ENCODE measurements at places on chromosomes 16 and 17.

GRCh38 chr16:70553645-70554044 lies 30.0 kb downstream of the SF3B3 start:
- ATAC-seq = no peak

DNA sequence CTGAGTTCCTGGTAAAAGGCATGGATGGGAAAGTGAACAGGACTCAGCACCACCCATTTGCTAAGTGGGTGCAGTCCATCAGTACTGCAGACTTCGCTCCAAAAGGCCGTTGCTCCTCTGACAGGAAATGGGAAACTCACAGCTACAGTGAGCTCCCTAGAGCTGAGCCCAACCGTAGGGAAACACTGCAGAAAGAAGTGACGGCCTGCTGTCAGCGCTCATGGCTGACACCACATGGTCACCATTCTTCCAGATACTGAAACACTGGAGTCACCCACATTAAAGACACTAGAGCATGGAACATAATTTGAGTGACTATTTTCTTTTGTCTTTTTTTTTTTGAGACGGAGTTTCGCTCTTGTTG lies 31.9 kb downstream of the UBE2O start:
- ATAC-seq = no peak

DNA sequence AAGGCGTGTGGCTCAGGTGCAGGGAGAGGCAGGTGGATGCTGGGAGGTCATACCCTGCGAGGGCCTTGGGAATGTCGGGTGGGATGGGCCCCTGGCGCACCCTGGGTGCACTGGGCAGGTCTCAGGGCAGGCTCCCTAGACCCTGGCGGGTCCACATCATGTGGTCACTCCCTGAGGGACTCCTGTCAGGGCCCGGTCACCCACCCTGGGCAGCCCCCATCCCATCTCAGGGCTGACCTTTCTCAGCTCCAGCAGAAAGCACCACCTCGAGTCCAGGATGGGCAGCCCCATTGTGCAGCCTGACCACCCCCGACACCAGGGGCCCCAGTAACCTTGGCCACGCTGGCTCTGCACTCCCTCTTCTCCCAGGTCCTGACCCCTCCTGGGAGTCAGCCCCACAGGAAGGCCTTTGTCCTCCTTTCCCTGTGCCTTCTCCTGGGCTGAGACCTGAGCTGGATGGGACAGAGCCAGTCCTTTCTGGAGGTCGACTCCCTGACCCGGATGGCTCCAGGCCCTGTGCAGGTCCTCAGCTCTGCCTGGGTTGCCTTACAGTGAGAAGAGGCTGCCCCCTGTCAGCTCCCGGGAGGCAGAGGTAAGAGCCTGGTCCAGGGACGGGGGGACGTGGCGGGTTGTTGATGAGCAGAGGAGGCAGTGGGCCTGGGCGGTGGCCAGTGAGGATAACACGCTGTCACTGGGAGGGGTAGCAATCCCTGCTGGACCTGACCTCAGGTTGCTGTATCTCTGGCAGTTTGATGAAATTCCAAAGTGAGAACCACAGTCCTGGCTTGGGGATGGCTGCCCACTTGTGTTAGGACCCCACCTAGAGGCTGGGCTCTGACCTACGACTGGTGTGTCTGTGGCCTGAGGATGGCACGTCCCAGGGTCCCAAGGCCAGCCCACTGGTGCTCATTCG lies 77.9 kb downstream of the GOSR1 start:
- ATAC-seq = no peak

- ATAC-seq = no peak
Observed at GRCh38 chr16:49980166-49980565, 44.9 kb upstream of the CNEP1R1 start.

GRCh38 chr16:66908762-66909559 lies 9.7 kb downstream of the CDH16 start:
- ATAC-seq = no peak

GRCh38 chr17:36132421-36132831 lies 28.8 kb downstream of the CCL4 start:
- ATAC-seq = no peak

DNA sequence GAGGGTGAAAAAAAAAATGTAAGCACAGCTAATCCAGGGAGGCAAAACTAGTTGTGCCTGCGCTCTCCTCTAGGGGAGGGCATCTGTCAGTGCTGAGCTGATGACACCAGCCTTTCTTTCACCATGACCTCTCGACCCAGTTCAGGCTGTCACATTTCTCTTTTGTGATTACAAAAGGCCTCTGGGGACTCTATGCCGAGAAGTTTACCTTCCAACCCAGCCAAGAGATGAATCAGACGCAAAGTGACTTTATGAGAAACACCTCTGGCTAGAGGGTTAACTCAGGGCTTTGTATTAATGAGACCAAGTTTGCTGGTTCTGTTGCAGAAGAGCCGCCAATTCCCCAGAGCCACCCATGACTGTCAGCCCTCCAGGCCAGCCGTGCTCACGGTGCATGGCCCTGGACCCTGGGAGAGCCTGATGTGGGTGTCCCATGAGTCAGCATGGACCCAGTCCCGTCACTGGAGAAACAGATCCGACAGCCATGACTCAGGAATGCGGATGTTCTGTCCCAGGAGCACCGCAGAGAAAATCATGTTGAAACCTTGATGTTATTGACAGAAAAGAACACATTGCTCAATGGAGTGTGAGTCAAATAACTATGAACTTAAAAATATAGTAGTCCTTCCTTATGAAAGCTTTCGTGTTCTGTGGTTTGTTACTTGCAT lies 437.2 kb downstream of the HS3ST3B1 start:
- ATAC-seq = no peak

GRCh38 chr17:57750109-57750871 lies 5.2 kb upstream of the CCDC182 start:
- ATAC-seq = no peak

DNA sequence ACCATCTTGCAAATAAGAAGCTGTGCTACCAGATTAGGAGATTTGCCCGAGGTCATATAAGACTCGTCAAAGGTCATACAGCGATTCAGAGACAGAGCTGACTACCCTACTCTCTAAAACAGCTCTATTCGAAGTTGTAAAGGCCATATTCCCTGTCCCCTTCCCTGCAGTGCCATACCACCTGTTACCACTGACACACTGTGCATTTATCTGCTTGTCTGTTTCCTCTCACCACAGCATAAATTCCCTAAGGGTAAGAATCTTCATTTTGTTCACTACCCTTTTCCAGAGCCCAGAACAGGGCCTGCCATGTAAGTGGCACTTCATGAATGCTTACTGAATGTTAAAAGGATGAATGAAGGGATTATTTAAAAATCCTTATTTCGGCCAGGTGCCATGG lies 3.4 kb upstream of the KSR1 start:
- no peak for ATAC-seq

DNA sequence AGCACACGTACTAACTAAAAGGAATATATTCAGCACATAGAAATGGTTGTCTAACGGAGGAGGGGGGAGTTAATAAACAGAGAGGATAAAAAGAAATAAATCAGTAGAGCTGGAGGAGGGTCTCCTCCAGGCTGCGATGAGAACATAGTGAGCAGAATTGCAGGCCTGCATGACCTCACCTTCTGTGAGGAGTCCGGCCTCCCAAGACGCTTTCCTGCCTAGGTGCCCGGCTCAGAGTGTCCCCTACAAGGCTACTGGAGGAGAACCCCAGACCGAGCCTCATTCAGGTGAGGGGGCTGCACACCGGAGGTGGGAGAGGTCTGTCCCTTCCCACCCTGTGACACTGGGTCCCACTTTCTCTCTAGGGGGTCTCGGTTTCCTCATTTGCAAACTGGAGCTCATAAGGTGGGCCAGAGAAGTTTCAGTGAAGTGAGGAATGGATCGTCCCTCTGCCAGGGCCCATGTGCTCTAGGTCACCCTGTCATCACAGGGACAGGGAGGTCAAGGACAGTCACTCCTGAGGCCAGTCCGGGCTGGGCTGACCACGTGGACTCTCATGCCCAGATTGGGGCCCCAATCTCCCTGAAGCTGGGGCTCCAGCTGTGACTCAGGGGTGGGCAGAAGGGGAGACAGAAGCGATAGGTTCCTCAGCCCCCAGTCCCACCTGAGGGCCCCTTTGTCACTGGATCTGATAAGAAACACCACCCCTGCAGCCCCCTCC lies 3.3 kb upstream of the HBM start:
- ATAC-seq = no peak

DNA sequence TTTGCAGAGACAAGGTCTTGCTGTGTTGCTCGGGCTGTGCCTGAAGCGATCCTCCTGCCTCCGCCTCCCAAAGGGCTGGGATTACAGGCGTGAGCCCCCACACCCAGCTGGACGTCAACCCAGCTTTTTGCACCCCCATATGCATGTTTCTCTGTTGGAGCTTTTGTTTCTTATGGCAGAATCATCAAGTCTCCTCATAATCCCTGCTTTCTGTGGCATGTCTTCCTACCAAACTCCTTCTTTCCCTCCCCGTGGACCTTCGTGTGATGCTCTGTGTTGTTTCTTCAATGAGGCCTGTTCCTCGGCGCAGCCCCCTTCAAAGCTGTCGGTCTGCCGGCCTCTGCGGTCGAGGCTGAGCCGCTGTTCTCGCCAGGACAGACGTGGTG lies 71.6 kb downstream of the METRNL start:
- no peak for ATAC-seq

GRCh38 chr17:75457047-75457654 lies 716 bp downstream of the TMEM94 start:
- peak; percentile 12 for ATAC-seq

DNA sequence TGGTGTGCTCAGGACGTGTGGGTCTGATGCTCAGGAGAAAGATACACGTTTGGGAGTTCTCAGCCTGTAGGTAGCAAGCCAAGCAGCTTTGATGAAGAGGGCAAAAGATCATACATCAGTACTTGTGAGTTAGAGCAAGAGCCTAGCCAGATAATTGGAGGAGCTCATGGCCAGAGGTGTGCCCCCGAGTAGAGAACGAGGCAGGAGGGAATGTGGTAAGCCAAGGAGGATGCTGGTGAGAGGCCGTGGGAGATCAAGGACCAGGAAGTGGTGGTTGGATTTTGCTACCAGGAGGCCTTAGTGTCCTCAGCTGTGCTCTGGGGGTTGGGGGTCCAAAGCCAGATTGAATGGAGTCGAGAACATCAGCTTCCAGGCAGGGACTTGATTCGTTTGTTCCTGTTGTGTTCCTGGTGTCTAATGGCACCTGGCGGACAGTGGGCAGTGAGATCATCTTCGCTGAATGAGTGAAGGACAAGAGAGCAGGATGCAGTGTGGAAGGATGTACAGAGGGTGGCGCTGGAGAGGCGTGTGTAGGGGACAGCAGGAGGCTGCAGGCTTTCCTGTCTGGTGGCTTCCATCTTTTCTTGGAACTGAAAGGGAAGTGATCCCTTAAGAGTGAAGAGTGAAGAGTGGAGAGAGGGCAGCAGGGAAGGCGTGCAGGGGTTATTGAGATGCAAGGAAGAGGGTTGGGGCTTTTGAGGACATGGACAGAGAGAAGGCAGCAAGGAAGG lies 11.6 kb downstream of the FBXL19 start:
- peak; percentile 77 for ATAC-seq

- no peak for ATAC-seq
Observed at GRCh38 chr16:28085389-28086171, 22.1 kb upstream of the GSG1L start.

GRCh38 chr17:59483860-59484259 lies 81.5 kb upstream of the DHX40 start:
- no peak for ATAC-seq

DNA sequence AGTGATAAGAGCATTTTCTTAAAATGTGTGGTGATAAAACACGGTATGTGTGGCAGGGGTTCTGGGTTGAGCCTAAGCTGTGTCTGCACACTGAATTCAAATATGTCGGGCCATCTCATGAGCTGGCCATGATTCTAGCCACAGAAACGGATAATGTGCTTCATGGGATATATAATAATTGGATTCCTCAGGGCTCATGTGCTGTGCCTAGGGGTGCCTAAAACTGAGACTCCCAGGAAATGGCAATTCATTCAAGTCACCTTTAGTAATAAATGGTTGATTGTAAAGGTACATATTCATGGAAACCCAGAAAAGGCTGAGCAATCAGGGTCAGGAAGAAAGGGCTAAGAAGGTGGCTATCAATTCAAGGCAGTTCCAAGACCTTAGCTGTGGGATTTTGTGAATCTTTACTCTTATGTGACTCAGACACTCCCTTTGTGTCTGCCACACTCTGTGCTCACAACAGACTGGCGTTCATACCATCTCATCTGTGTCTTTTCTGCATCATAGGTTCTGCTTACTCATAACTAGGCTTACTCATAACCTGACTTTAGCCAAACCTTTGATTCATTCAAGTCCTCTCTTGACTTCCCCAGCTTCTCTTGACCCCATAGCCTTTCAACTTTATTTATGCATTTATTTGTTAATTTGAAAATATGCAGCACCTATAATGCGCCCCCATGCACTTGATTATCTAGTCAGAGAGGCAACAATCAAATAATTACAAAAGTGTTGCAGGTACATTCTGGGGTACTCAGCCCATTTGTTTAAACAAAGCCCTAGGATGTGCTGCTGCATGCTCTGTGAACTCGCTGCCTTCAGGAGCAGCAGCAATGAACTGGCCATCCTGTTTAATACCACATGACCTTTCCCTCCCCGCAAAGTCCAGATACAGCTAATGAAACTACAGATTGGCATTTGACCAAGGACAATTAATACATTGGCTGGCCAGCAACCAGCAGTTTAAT lies 28.4 kb upstream of the MED13 start:
- ATAC-seq = peak; percentile 99

DNA sequence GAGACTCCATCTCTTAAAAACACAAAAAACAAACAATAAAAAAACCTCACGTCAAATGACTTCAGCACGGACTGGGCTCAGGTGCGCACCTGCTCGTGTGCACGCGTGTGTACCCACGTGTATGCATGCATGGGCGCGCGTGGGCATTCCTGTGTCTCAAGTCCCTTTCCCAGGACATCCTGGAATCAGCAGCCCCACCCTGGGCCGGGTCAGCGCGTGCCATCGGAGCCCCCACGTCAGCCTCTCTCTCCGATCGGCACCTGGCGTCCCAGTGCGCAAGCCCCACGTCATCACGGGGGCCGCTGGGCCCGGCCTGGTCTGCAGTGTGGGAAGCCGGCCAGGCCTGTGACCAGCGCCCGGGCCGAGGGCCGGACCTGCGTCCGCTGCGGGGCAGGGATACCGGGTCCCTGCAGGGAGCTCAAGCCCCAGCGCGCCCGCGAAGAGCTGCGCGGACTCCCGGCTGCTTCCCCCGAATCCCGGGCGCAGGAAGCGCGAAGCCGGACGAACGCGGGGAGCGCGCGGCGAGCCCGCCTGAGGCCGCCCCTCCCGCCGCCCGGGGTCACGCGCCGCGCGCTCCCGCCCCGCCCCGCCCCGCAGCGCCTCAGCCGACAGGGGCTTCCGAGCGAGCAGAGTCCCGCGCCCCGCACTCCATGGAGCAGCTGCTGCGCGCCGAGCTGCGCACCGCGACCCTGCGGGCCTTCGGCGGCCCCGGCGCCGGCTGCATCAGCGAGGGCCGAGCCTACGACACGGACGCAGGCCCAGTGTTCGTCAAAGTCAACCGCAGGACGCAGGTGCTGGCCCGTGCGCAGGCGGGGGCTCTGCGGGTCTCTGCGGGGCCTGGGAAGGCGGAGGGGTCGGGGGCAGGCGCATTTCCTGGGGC lies at the start of gene FN3K:
FN3K (plus strand) TSS at position 629 of the 880 bp plus-strand sequence; CDS start at position 651, 22 bp downstream.
- peak; percentile 52 for ATAC-seq

GRCh38 chr17:81701288-81702071 lies 1.7 kb upstream of the MRPL12 start:
- ATAC-seq = peak; percentile 22
